Stimulated activated CD4-positive, alpha-beta T cell treated with anti-CD3 and anti-CD28 coated beads, Interleukin-12 subunit alpha, Interleukin-12 subunit beta, amount 100 ng/mL, for 48 hours (primary cell): ENCODE measurements at places on chromosomes 3 and 15.

DNA sequence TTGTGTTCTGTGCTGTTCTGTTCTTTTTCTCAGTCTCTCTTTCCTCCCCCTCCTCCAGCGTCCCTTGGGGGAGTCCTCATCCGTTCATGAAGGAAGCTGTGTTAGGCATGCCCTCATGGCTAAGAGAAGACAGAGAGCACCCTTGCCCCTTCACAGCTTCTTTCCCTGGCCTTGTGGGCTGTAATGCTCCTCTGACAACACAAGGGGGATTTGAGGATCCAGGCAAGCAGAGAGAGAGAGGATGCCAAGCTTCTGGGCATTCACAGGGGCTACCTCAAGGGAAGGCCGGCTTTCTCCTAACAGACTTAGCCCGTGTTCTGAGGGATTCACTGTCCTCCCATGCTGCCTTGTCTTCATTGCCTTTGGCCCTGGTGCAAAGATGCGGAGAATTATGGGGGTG, 389.5 kb downstream of the LRTM1 start:
- DNase-seq, result no peak

GRCh38 chr3:18159681-18160080, 265.5 kb downstream of the SATB1 start:
- no peak for DNase-seq

- no peak for DNase-seq
Observed at GRCh38 chr15:91471468-91471867, 371.4 kb downstream of the SV2B start.

DNA sequence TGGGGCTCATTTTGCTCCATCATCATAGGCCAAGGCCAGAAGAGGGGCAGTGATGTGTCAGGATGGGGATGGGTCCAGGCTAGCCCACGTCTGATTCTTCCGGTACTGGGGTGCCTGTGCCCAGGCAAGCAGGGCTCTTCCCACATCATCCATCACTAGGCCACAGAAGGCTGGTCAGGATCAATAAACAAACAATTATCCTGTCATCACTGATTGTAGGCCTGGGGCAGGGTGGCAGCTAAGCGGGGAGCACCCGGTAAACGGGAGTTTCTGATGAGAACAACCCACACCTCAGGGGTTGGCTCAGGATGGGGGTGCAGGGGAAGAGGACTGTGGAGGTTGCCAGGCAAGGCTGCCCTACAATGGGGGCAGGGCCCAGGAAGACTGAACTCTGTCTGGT, 18.1 kb upstream of the CACNA2D2 start:
- DNase-seq, result no peak

GRCh38 chr3:14549256-14549919, 9.2 kb upstream of the GRIP2 start:
- no peak for DNase-seq

DNA sequence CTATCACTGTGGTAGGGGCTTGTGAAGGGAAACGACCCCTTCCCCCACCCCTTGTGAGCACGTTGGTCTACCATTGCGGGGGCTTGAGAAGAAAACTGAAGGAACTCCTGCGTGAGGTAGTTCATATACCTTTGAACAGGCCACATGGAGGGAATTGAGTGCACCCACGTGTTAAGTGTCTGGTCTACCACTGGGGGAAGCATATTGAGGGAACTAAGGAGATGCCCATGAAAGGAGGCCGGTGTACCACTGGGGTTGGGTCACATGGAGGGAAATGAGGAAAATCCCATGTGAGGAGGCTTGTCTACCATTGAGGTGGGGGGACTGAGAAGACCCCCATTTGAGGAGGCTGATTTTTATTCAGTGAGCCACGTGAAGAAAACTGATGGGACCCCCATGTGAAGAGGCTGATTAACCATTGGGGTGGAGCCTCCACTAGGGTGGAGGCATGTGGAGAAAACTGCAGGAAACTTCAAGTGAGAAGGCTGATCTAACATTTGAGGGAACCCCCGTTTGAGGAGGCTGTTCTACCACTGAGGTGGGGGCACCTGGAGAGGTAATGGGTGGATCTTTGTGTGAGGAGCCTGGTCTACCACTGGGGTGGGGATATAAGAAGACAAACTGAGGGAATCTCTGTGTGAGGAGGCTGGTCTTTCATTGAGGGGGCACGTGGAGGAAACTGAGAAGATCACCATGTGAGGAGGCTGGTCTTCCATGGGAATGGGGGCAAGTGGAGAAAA, 163.2 kb downstream of the FBLN2 start:
- DNase-seq, result no peak

- no peak for DNase-seq
Observed at GRCh38 chr3:102206511-102207031, 228.2 kb upstream of the ZPLD1 start.

GRCh38 chr3:128684986-128685726, 34.5 kb upstream of the RPN1 start:
- no peak for DNase-seq

DNA sequence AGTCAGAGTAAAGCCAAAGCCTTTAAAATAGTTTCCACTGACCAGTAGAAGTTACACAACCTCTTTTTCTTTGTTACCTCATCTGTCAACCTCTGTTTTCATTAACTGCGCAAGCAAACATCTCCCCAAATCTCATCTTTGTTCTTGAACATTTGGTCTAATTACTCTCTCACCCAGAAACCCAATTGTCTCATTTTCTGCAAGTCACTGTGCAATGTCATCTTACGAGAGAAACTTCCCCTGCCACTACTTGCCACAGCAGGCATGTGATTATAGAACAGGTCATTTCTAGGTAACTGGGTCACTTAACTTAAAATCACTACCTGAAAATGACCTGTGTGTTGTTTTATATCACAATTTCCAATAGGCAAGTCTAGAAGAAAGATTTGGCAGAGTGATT, 159.4 kb downstream of the SI start:
- no peak for DNase-seq

DNA sequence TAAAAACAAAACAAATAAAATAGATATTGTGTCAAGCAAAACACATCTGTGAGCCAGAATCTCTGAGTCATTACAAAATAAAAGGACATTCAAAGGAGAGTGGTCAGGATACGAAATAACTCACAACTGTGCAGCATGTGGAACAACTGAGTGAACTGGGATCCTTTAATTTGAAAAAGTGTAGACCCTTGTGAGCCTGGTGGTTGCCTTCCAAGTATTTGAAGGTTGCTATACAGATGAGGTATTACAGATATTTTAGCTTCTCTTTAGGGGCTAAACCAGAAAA, 26.7 kb downstream of the KCNMB2 start:
- DNase-seq, result no peak

- DNase-seq, result no peak
Observed at GRCh38 chr3:50146316-50146901, 8.7 kb upstream of the SEMA3F start.

DNA sequence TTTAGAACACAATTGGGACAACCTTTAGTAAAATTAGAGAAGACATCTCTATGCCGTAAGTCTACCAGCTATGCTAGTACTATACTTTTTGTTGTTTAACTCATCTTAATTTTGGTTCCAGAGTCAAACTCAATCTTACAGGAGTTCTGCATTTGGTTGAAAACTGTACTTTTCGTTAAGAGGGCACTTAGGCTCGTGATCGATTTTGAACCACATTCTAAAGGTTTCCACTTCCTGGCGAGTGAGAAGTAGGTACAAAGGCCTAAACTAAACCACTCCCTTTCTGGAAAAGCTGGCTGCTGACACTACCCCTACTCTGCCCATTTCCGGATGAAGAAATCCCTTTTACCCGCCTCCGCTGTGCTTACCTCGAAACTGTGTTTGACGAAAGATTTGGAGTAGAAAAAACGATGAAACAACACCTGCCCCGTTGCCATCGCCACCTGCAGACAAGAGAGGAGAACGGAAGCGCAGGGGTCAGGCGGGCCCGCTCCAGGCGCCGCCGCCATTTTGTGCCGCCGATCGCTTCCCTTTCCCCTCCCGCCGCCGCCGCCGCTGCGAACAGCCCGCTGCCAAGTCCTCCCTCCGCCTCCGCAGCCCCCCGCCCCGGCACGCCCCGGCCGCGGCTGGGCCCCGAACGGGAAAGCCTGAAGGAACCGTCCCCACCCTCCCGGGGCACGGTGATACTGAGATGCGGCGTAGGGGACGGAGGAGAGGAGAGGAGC, 748 bp downstream of the CCNL1 start:
- DNase-seq, result peak; percentile 67

DNA sequence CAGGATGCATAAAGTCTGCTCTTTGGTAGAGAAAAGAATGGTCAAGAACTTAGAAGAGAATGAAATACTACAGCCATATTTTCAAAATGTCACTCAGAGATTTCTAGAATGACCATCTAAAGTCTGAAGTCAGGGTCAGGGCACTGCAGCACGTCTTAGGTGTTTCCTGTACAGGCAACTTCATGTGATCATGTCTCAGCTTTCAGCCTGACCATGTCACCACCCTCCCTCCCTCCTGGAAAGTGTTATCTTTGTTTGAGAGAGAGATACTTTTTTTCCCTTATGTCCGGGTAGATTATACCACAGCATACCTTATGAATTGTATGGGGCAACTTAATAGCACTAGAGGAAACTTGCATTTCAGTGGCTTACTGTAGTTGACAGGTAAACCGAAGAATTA, 558.0 kb upstream of the TGFBR2 start:
- DNase-seq, result no peak

GRCh38 chr15:77904901-77905300, 172.6 kb downstream of the TBC1D2B start:
- DNase-seq, result no peak

- no peak for DNase-seq
Observed at GRCh38 chr3:123431658-123432324, 17.1 kb downstream of the ADCY5 start.

DNA sequence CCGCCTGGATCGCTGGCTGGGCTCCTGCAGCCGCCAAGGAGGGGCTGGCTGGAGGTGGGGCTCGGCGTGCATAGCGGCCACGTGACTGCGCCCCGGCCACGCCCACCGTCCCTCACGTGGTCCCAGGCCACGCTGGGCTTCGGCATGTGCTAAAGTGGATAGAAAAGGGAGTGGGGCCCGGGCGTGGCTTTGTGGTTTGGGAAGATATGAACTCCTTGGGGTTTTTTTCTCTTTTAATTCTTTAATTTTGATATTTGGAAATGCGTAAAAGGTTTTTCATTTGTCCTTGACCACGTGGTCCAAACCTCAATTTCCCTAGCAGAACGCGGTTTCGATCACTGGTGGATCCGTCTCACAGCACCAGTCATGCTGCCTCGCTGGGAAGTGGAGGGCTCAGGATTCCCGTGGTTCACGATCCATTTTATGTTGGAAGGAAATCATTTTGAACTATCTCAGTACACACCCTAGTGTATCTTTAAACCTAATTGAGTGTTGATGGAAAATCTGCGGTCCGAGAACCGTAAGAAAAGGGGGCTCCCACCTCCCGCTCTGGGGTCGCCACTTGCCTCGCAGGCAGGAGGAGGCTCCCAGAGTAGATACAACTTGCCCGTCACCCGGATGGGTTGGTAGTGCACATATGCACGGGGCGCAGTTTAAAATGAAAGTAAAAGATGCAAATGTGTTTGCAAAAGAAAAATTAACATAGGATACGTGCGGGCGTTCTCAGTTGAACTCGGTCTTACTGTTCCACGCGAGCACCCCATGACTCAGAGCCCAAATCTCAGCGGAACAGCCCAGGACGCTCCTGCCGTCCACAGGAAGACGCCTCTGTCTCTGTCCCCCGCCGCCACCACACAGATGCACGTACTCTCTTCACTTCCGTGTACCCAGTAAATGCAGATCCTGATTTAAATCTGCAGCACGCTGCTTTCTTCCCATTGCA, 141.9 kb downstream of the PGPEP1L start:
- DNase-seq, result peak; percentile 59

- DNase-seq, result no peak
Observed at GRCh38 chr15:60259469-60259868, 138.3 kb downstream of the ANXA2 start.

DNA sequence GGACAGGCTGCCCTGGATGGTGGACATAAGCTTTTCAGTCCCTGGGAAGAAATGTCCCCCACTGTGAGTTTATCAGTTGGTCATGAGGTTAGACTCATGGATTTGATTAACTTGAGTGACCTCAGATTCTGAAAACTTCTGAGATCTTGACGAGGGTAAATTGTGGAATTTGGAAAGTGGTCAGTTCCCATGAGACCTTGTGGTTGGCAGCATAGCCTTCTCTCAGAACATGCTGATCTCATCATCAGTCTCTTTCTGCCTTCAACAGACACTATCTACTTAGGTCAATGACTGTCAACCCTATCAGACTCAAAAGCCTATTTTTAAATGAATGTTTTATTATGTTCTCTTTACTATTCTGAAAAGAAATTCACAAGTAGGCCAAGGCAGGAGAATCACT, 45.6 kb upstream of the NDUFB4 start:
- DNase-seq, result no peak
